Ammon's horn (tissue), 1 donor: ENCODE measurements at places on chromosomes 12 and 14.
A peak's percentile ranks its signal among the peaks of the same experiment; 100 is the strongest.

GRCh38 chr14:68782091-68782981 is 10.5 kb downstream of the ZFP36L1 start:
- DNase-seq: no peak

GRCh38 chr12:12338527-12339168 is 11.4 kb downstream of the MANSC1 start:
- no peak for DNase-seq

GRCh38 chr12:42237853-42238239 is 202 bp downstream of the YAF2 start:
- peak; percentile 5 for DNase-seq

GRCh38 chr12:131027876-131028586 is 74.3 kb downstream of the ADGRD1 start:
- DNase-seq: no peak

DNA sequence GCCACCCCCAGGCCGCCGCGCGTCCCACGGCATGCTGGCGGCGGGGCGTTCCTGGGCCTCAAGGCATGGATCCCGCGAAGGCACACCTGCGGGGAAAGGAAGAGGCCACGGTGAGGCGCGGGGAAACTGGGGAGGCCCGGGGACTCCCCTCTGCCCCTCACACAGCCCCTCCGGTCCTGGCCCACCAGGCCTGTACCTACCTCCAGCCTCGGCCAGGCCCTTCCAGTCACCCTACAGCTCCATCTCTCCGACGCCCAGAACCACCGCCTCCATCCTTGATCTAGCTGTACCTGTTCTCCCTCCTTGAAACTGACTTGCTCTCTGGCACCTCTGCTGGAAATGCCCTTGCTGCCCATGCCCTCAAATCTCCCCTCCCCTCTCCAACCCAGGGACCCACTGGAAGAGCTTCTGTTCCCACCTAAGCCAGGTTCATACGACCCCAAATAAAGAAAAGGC is 1.7 kb downstream of the ANKRD9 start:
- DNase-seq: no peak

DNA sequence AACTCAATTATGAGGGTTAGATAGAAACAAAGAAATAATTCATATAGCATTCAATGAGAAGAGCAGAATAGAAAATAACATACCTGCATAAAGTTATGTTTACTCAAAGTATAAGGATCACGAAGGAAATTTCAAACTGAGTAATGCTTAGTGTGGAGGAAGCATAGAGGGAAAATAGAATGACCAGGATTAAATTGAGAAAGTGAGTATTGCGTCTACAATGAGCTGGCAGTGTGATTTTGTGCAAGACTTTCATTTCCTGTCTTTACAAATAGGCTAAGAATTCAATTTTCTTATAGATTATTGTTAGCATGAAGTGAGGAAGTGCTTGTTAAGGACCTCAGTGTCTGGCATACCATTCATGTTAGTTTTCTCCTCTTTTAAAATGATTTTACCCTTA is 12.0 kb downstream of the ADGRD1 start:
- no peak for DNase-seq

DNA sequence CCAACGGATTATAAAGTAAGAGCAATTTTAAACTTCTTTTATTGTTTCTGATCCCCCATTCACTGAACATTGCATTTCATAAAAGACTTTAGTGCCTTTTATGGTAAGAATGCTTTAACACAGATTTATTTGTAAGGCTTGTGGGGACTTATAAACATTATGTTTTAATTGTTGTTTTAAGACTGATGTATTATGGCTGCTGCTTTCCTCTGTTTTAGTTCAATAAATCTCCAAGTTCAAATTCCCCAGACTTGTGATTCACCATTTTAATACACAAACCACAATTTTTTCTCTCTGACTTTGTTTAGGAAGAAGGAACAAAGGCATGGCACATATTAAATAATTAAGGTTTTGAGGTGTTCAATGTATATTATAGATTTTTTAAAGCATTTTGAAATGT is 753.3 kb downstream of the SLC6A15 start:
- no peak for DNase-seq

- DNase-seq: no peak
Measured at GRCh38 chr12:124503305-124503704, 64.1 kb downstream of the NCOR2 start.

GRCh38 chr14:76958980-76959710 is 69.4 kb downstream of the IRF2BPL start:
- DNase-seq: no peak

DNA sequence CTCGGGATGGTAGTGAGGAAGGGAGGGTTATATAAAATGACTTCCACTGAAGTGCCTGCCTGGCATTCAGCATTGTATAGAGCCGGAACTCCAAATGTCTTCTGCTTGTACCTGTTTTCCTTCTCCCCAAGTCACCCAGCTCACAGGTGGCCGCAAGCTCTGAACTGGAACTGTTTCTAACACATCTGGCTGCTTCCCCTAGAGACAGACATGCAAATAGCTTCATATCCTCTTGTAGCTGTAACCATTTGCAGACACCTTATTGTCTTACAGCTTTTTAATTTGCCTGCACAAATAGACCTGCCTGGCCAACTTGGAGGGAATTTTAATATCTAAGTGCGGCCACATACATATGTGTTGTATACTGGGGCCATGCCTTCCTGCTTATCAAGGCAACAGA is 126.0 kb downstream of the CHST11 start:
- DNase-seq: no peak

- DNase-seq: no peak
Measured at GRCh38 chr12:28800129-28800528, 348.9 kb upstream of the FAR2 start.

DNA sequence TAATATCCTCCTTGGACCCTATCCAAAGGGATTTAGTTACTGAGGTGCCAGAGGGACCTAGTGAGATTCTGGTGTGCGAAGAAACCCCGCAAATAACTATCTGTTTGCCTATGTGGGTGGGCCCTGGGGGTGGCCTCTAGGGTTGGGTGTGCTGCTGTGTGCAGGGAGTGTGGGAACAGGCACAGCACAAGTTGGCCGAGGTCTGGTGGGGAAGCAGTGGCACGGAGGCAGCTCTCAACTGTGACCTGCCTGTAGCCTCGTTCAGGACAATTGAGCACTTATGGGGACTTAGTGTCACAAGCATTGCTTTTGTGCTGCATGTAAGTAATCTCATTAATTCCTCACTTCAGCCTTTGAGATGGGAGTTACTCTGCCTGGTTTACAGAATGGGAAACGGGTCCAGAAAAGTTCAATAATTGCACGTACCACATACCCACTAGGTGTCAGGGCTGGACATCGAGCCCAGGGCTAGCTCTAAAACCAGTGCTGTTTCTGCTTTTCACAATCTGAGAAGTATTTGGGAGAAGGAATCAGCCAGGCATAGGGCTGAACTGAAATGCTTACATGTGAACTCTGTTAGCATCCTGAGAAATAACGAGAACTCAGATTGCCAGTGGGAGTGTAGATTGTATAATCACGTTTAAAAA is 58.8 kb downstream of the TECPR2 start:
- no peak for DNase-seq

- DNase-seq: peak; percentile 41
Measured at GRCh38 chr12:122527478-122527944, 462 bp downstream of the KNTC1 start.

DNA sequence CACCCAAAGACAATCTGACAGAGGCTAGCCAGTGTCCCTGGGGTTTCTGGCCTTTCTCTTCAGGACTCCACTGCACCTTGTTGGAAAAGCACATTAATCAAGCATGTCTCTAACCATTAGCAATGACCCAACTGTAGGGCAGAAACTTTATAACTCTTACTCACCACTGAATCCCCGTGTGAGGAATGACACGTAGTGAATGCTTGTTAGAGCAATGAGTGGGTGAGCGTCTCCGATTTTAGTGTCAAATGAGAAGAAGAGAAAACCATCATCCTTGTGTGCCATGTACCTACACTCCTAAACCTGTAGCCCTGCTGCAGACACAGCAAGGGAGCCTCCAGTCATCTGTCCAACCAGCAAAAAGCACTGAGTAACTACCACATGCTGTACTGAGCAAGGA is 56.5 kb upstream of the GPR68 start:
- DNase-seq: no peak

- DNase-seq: no peak
Measured at GRCh38 chr12:38895446-38895845, 9.9 kb downstream of the CPNE8 start.

GRCh38 chr12:72957454-72957853 is 685.3 kb downstream of the TRHDE start:
- no peak for DNase-seq

DNA sequence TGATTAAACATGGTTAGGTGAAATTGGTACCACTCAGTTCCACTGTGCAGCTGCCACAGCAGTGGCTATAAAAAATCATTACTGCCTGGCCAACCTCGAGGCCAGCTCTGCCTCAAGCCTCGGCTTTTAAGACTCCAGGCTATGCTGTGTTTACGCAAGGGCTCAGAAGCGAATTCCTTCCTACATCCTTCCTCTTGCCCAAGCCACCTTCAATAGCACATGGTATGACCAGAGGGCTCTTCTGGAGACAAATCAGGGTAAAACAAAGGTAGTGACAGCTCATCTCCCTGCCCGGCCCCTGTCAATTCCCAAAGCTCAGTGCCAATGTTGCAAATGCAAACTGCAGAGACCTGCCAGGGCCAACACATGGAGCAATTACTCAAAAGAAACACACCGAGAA is 31.9 kb downstream of the NUAK1 start:
- DNase-seq: no peak

DNA sequence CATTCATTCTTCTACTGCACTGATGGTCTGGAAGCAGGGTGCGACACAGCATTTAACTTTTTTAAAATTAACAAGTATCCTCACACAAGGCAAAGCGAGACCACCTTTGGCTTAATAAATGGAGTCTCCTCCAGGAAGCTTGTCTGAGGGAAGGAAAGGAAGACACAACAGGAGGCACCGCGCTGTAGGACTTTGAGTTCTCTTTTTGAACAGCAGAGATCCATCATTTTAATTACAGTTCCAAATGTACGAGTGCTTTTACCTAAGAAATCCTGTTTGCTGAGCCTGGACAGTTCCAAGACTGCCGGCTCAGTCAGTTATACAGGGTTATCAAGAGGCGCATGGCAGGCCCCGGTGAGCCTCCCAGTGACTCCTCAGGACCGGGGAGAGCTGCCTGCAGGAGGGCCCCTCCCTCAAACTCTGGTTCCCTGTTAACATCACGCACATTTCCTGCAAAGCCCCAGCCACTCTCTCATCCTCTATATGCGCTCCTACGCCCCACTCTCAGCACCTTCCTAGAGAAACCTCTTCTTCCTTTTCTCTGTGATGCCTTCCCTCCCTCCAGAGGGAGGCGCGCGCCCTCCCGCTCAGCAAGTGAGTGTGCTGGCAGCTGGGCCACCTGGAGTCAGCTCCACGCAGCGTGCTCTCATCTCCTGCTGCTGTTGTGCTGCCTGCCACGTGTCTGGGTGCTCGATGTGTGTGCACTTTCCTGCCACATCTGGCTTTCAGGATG is 46.1 kb downstream of the STX2 start:
- no peak for DNase-seq

GRCh38 chr14:83825843-83826242 is 1704.1 kb upstream of the FLRT2 start:
- no peak for DNase-seq

DNA sequence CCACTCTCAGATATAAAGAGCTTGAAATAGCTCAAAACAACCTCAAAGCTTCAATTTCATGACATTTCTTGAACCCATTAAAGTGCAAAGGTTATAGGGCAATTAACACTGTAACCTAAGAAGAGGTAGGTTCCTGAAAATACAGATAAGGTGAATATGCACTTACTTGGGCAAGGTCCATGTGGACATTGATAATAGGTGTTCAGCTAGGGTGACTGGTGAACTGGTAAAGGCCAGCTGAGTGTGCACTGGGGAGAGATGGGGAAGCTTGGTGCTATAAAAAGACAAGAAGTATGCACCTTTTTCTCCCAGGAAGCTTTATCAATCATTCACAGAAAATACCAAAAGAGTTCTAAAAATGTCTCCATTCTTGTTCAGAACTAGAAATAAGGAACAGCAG is 418.6 kb downstream of the SLC16A7 start:
- no peak for DNase-seq

DNA sequence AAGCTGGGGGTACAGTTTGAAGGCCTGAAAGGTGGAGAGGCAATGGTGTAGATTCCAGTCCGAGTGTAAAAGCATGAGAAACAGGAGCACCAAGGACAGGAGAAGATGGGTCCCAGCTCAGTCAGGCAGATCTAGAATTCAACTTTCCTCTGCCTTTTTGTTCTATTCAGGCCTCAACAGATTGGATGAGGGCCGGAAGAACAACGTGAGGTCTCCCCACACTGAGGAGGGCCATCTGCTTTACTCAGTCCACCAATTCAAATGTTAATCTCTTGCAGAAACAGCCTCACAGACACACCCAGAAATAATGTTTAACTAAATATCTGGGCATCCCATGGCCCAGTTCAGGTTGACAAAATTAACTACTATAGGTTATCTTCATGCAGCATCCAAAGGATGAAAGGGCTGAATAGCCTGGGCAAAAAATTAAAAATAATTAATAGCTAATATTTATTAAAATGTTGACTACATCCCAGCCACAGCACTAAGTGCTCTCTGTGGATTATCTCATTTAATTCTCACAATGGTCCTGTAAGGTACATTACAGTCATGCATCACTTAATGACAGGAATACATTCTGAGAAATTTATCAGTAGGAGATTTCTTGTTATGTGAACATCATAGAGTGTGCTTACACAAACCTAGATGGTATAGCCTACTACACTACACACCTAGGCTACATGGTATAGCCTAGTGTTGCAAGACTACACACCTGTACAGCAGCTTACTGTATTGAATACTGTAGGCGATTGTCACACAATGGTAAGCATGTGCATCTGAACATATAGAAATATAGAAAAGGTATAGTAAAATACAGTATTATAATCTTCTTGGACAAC is 22.5 kb downstream of the BTG1 start:
- DNase-seq: no peak

- no peak for DNase-seq
Measured at GRCh38 chr14:98494582-98494981, 777.4 kb downstream of the BCL11B start.

DNA sequence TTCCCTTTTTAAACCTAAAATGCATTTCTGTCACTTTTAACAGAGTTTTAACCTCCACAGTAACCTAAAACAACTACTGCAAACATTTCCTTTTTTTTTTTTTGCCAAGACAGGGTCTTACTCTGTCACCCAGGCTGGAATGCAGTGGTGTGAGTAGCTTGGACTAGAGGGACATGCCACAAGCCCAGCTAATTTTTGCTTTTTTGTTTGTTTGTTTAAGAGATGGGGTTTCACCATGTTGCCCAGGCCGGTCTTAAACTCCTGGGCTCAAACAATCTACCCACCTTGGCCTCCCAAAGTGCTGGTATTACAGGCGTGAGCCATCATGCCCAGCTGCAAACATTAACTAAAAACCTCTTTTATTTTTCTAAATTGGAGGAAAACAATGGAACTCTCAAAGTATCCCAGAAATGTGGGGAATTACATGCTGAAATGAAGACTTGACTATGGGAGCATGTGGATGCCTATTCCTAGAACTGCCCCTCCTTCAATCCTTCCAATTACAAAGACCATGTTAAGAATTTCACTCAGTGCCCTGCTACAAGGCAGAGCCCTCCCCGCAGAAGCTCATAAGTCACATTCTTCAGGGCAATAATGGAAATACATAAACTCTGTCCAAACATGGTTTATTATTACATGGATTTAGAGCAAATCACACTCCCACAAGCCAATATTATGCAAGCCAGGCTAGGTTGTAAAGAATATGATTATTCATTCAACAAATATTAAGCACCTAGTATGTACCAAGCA is 66.9 kb downstream of the C12orf56 start:
- DNase-seq: no peak

GRCh38 chr12:27905285-27906126 is 67.0 kb downstream of the PTHLH start:
- no peak for DNase-seq

GRCh38 chr12:113341535-113341934 is 6.6 kb upstream of the SLC8B1 start:
- DNase-seq: peak; percentile 29
